ENCODE measurements at places on chromosomes 16 and 17.

DNA sequence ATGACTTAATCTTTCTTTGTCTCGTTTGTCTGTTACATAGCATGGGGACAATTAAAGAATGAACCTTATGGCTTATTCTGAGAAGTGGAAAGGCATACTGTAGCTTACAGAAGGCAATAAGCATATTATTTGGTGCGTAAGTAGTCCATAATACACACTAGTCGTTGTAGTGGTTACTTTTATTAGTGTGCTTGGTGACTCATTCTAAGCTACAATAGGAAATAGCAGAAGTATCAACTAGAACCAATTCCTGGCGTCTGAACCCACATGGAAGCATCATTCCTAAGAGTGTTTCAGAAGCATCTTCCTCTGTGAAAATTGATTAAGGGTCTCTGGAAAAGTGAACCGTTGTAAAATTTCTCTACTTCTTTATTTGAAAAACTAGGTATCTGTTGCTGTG is 777.8 kb upstream of the EEF2KMT start:
- no peak for DNase-seq

DNA sequence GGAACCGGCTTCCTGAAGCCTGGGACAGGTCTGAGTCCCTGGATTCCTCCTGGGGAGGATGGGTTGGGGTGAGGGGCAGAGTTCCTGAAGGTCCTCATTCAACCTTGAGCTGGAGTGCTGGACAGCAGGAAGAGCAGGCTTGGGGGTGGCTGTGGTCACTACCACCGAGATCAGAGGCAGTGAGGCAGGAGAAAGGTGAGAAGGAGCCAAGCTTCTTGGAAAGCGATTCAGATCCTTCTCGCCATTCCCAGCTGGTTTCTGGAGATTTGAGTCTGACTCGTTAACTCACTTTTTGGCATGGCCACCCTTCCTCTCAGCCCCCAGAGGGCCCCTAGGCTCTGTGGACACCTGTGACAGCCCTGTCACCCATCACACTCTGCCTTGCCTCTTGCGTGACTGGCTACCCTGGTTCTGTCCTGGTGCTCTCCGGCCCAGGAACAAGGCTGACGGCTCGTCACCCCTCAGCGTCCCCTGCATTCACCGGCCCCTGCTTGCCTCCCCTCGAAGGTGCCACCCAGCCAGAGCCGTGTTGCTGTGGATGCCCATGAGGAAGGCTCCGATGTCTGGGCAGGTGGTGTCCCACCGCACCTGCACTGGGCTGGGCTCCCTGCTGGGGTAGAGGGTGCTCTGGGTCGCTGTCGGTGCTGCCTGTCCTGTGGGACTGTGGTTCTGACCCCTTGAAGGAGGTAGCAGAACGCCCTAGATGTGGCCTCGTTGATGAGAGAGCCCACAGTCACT is 9.7 kb upstream of the TIMP2 start:
- DNase-seq = no peak

- no peak for DNase-seq
Measured at GRCh38 chr17:46140645-46141197, 52.5 kb downstream of the KANSL1 start.

DNA sequence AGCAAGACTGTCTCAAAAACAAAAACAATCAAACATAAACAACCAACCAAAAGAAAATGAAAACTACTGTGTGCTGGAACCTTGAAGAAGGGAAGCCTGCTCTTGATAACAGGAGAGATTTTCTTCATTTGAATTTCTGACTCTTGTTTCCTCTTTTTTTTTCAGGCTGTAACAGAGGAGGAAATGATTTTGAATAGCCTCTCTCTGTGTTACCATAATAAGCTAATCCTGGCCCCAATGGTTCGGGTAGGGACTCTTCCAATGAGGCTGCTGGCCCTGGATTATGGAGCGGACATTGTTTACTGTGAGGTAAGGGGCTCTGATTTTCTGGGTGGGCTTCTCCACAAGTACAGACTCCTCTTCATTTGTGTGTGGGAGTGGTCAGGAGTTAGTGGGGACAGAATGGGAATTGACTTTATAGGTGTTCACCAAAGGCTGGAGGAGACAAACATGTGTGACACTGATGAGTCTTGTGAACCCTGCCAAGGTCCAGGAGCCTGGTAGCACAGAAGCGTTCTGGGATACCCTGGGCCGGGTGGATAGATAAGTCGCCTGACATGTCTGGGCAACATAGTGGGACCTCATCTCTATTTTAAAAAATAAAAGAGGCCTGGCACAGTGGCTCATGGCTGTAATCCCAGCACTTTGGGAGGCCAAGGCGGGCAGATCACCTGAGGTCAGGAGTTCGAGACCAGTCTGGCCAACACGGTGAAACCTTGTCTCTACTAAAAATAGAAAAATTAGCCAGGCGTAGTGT is 14.9 kb downstream of the DUS2 start:
- peak; percentile 23 for DNase-seq

GRCh38 chr17:81608082-81608481 is 28.8 kb downstream of the NPLOC4 start:
- DNase-seq = no peak

- DNase-seq = no peak
Measured at GRCh38 chr16:3835089-3835602, 45.4 kb downstream of the CREBBP start.

All from OCI-M1 (cell line).